H7 (cell line): ENCODE measurements at places on chromosomes 7 and 10. TPM values are rescaled to one million over a fixed set of nuclear protein-coding genes. Genes with fewer than 3 reads are reported as not detected.

Gene CAPZA2
- total RNA-seq, result 116 and 152 TPM in 2 replicates

Gene SH2D4B
- not detected in 2 replicates for total RNA-seq

Gene COL13A1
- 16.6 and 18.0 TPM in 2 replicates for total RNA-seq

DNA sequence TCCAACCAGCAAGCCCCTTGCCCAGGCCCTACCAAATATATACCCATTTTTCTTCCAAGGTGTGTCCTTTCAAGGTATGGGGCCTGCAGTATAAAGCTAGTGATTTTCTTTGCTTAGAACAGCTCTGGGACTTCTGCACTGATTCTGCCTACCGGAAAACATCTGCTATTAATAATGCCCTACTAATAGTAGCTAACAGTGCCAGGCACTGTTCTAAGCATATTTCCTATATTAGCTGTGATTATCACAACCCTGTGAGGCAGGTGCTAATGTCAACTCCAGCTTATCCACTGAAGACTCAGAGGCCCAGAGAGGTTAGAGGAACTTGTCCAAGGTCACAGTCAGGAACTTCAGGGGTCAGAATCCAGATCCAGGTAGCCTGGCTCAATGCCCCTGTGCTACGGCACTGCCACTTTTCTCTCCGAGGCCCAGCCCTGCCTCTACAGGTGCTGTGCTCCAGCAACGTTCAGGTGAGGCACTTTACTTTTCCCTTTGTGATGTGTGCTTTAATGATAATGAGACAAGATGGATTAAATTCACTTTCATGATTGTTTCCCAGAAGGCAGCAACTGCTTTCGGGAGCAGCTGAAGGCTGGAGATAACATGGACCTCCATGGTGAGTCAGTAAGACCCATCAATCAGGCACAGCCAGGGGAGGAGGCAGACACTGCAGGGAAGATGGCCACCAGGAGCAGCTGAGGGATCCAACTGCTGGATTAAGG, 26.7 kb downstream of the TAS2R41 start:
- DNase-seq, result no peak

DNA sequence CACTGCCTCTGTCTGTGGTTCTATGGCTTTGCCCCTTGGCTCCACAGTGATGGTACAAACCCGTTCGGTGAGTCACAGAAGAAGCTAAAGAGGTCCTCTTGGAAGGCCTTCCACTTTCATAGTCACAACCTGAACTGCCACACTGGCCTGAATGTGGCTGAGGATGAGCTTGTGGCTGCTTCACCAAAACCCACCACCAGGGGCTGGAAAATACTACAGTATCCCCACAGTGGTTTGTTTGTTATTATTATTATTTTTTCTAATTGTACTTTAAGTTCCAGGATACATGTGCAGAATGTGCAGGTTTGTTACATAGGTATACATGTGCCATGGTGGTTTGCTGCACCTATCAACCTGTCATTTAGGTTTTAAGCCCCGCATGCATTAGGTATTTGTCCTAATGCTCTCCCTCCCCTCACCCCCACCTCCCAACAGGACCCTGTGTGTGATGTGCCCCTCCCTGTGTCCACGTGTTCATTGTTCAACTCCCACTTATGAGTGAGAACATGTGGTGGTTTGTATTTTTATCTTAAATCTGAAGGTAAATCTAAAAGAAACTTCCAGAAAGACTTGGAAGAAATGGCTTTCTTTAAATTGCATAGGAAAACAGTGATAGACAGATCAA, 160.8 kb upstream of the NPSR1 start:
- DNase-seq, result peak; percentile 26

GRCh38 chr10:18542832-18543231, 108.6 kb downstream of the NSUN6 start:
- no peak for DNase-seq

DNA sequence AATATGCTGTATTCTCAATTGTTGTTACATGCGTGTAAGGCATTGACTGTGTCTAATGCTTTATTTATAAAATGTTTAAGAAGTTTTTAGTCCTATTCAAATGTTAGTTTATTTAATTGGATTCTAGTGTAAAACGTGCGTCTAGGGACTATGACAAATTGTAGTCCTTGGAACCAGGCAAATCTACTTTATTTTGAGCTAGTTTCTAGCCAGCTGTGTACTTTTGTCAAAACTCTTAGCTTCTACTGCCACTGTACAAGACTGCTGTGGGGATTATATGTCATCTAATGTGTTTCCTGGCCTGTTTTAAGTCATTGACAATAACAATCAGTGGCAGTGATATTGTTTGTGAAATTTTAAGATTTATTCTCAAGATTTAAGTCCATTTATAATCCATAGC, 220.5 kb upstream of the SEMA3D start:
- no peak for DNase-seq
